Gastrocnemius medialis (tissue), 4 donors: ENCODE measurements at places on chromosomes 7 and 10. TPM values are rescaled to one million over a fixed set of nuclear protein-coding genes. Genes with fewer than 3 reads are reported as not detected.

OR13A1 gene
- not detected for total RNA-seq

ALDH18A1 gene
- total RNA-seq: 6.5 TPM

MTPN gene
- total RNA-seq: 94.2 TPM

SPDYE1 gene
- not detected for total RNA-seq

ENO4 gene
- not detected for total RNA-seq

GIMAP2 gene
- total RNA-seq: 3.3 TPM

CRTAC1 gene
- 0.56 TPM for total RNA-seq

CYP2W1 gene
- not detected for total RNA-seq

STEAP1 gene
- 1.1 TPM for total RNA-seq

MSS51 gene
- total RNA-seq: 49.4 TPM

SLC26A4 gene
- 0.09 TPM for total RNA-seq

OLAH gene
- total RNA-seq: not detected

EPDR1 gene
- total RNA-seq: 60.2 TPM

FAM171A1 gene
- total RNA-seq: 3.1 TPM

FBXL13 gene
- total RNA-seq: 0.26 TPM

SUV39H2 gene
- total RNA-seq: 7.4 TPM

ACSM6 gene
- total RNA-seq: not detected

EBLN1 gene
- not detected for total RNA-seq

LSM8 gene
- total RNA-seq: 19.0 TPM

ASZ1 gene
- total RNA-seq: not detected

MRC1 gene
- 6.9 TPM for total RNA-seq

PDIA4 gene
- 14.2 TPM for total RNA-seq

RAB19 gene
- total RNA-seq: not detected

AS3MT gene
- 0.91 TPM for total RNA-seq

FAM200A gene
- total RNA-seq: 2.3 TPM

MAGI2 gene
- total RNA-seq: 1.0 TPM

IL6 gene
- total RNA-seq: not detected

DOCK4 gene
- 8.7 TPM for total RNA-seq

HOXA10 gene
- 24.6 TPM for total RNA-seq

MALRD1 gene
- not detected for total RNA-seq

SKIDA1 gene
- total RNA-seq: 0.09 TPM

ZNF425 gene
- 1.5 TPM for total RNA-seq

CNPY1 gene
- total RNA-seq: not detected

SMARCD3 gene
- total RNA-seq: 64.5 TPM

CPEB3 gene
- 19.1 TPM for total RNA-seq

SYT15B gene
- 1.00 TPM for total RNA-seq

MYOZ1 gene
- total RNA-seq: 560 TPM

CUX1 gene
- total RNA-seq: 54.4 TPM

TMEM184A gene
- 1.3 TPM for total RNA-seq

LLCFC1 gene
- total RNA-seq: not detected

C10orf105 gene
- total RNA-seq: not detected

TAS2R41 gene
- not detected for total RNA-seq

BRAT1 gene
- total RNA-seq: 20.2 TPM

LIPM gene
- total RNA-seq: not detected

SLC26A5 gene
- total RNA-seq: not detected

AUTS2 gene
- 11.3 TPM for total RNA-seq

DPP6 gene
- 0.94 TPM for total RNA-seq
